ENCODE measurements at places on chromosomes 7 and 10. TPM values are rescaled to one million over a fixed set of nuclear protein-coding genes. Genes with fewer than 3 reads are reported as not detected.

DNA sequence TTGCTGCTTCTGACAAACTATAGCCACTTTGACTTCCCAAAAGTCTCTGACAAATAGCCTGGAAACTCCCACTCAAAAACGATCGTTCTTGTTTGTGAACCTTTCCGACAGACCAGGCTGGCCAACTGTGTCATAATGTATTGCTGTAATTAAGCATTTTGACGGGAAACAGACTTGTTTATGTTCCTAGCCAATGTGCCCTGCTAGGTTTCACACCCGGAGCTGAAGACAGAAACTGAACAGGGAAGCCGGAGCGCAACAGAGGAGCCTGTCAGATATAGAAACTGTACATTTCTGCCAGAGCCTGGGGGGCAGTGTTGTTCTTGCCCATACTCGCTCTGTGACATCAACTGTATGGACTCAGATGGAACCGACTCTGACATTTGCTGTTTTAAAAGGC lies 55.3 kb upstream of the C7orf33 start:
- DNase-seq: peak; percentile 60
- peak overlapping the region; percentile 59 for H3K4me3 ChIP-seq
- H3K36me3 ChIP-seq: no peaks in the 10 kb centered on the region
- peaks cover 13% of the 10 kb centered on the region for H3K27me3 ChIP-seq
- peaks cover 15% of the 10 kb centered on the region for H3K4me1 ChIP-seq

The INSYN2A gene
- not detected for total RNA-seq

The PDK4 gene
- not detected for total RNA-seq

The KLLN gene
- total RNA-seq: 0.52 TPM

DNA sequence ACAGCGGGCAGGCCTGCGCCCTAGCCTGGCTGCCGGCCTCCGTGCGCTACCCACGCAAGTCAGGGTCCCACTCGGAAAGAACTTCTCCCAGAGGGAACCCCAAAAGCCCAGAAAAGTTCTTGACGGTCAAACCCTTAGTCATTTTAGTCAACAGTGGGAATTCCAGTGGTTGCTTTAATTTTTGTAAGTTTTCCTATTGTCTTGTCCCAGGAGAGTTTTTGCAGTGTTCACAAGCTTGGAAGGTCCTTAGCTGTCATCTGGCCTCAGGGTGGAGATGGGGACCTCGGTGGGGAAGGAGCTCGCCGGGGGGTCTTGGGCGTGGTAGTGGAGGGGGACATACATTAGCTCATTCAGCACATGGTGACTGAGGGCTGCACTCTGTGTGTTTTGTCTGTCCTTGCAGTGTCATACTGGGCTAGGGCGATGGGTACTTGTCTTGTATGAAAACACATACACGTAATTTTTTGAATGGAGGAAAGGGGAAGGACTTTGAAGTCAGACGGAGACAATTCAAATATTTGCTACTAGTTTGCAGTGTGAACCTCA lies 736 bp downstream of the MINDY4 start:
- H3K27me3 ChIP-seq: no peaks in the 10 kb centered on the region
- H3K27ac ChIP-seq: peak overlapping the region; percentile 26
- H3K4me1 ChIP-seq: peaks cover 4% of the 10 kb centered on the region
- DNase-seq: no peak

DNA sequence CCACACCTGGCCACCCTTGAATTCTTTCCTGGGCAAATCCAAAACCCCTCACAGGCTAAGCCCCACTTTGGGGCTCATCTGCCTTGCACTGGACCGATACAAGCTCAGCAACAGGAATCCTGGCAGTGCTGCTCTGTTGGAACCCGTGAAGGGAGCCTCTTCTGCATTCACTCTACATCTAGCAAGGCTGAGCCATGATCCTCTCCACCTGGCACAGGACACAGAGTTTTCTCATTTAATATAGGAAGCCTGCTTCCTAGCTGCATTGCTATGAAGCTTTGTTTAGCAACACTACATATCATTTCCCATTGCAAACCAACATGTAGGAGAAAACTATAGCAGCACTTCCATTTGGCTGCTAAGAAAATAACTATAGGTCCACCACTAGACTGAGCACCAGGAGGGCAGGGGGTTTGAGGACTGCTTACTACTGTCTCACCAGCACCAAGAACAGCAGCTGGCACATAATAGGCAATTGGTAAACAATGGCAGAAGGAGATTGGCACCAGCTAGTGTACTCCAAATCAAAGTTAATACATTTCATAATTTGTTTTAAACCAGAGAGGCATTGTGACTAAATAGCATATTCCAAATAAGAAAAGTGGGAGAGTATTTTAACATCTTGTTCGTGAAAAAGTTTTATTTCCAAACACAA lies 56.1 kb downstream of the CPVL start:
- no peaks in the 10 kb centered on the region for H3K36me3 ChIP-seq
- H3K27ac ChIP-seq: peak overlapping the region; percentile 85
- peak overlapping the region; percentile 86 for H3K4me3 ChIP-seq
- H3K27me3 ChIP-seq: no peaks in the 10 kb centered on the region
- peaks cover 17% of the 10 kb centered on the region for H3K4me1 ChIP-seq

The TRIM50 gene
- total RNA-seq: not detected

The MET gene
- 0.33 TPM for total RNA-seq

DNA sequence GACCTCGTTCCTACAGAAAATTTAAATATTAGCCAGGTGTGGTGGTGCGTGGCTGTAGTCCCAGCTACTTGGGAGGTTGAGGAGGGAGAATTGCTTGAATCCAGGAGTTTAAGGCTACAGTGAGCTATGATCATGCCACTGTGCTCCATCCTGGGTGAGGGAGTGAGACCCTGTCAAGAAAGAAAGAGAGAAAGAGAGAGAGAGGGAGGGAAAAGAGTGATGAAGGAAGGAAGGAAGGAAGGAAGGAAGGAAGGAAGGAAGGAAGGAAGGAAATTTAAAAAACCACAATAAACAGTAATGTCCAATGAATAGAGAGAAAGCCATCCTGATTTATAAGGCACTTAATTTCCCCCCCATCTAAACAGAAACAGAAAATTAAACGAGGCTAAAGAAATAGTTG lies 9.4 kb downstream of the MYPN start:
- H3K27me3 ChIP-seq: peaks cover 21% of the 10 kb centered on the region
- H3K4me3 ChIP-seq: no peak overlapping the region
- H3K27ac ChIP-seq: no peak overlapping the region
- H3K36me3 ChIP-seq: no peaks in the 10 kb centered on the region
- DNase-seq: no peak
- H3K4me1 ChIP-seq: peaks cover 4% of the 10 kb centered on the region

DNA sequence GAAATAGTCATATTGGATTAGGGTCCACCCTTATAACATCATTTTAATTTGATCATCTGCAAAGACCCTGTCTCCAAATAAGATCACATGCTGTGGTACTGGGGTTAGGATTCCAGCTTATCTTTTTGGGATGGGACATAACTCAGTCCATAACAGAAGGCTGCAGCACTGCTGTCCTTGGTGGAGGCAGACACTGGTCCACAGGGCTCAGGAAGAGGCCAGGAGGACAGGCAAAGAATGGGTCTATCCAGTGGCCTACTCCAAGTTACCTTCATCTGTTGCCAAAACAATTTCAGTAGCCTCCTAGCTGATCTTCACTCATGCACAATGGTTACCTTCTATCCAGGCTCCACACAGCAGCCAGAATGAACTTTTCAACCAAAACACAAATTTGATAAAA lies 387.0 kb downstream of the GRID1 start:
- H3K27ac ChIP-seq: no peak overlapping the region
- H3K36me3 ChIP-seq: no peaks in the 10 kb centered on the region
- no peak overlapping the region for H3K4me3 ChIP-seq
- no peaks in the 10 kb centered on the region for H3K4me1 ChIP-seq
- H3K27me3 ChIP-seq: peaks cover 12% of the 10 kb centered on the region

DNA sequence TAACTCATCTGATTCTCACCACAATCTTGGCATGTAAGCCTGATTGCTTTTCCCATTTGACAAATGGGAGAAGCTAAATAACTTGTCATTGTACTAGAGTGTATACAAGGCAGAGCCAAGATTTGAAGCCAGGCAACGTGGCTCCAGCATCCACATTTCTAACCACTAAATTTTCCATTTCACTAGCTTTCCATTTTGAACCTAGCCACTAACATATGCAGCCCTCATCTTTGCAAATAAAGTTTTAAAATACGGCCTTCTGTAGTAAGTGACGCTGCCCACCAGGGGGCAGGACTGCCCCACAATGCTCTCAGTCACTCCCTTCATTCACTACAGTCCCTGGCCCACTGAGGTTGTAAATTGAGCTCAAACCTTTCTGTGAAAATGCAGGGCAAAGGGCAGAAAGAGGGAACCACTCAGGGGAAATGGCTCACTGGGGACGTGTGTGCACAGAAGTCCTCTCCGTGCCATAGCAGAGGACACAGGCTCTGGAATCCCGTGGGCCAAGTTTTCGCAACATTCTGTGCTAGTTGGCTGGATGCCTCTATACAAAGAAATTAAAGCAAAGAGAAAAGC lies 315.7 kb downstream of the TNS3 start:
- no peaks in the 10 kb centered on the region for H3K4me1 ChIP-seq
- H3K4me3 ChIP-seq: no peak overlapping the region
- no peak overlapping the region for H3K27ac ChIP-seq
- DNase-seq: no peak
- H3K27me3 ChIP-seq: peaks cover 6% of the 10 kb centered on the region

All from natural killer cell treated with Interleukin-12 subunit alpha and Interleukin-12 subunit beta and Interleukin-15 and Interleukin-18, amount 100 ng/mL, for 72 hours (primary cell).